ENCODE measurements at places on chromosomes 5 and 9. TPM values are rescaled to one million over a fixed set of nuclear protein-coding genes. Genes with fewer than 3 reads are reported as not detected.

- no peak overlapping the region for H3K27ac ChIP-seq
- no peak overlapping the region for H3K4me3 ChIP-seq
- H3K36me3 ChIP-seq = no peaks in the 10 kb centered on the region
- H3K27me3 ChIP-seq = no peaks in the 10 kb centered on the region
- peaks cover 6% of the 10 kb centered on the region for H3K4me1 ChIP-seq
- no peak for DNase-seq
Observed at GRCh38 chr5:117144086-117144485, 569.5 kb upstream of the SEMA6A start.

DNA sequence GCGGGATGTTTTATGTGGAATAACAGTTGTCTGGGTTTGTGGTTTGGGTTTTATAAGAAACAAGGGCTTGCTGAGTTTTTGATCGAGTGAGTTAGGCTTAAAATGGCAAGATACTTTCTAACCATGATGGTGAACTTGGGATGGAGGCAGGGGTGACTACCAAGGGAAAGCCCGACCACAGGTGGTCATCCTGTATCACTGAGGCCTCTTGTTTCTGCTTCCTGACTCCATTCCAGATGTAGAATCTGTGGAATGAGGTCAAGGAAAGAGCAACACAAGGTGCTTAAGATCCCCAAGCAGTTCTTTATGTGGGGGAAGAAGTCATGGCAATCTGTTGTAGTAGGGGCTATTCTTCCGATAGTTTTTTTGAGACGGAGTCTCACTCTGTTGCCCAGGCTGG lies 122.3 kb downstream of the GOLPH3 start:
- no peak overlapping the region for H3K27ac ChIP-seq
- H3K36me3 ChIP-seq = no peaks in the 10 kb centered on the region
- no peaks in the 10 kb centered on the region for H3K27me3 ChIP-seq

DNA sequence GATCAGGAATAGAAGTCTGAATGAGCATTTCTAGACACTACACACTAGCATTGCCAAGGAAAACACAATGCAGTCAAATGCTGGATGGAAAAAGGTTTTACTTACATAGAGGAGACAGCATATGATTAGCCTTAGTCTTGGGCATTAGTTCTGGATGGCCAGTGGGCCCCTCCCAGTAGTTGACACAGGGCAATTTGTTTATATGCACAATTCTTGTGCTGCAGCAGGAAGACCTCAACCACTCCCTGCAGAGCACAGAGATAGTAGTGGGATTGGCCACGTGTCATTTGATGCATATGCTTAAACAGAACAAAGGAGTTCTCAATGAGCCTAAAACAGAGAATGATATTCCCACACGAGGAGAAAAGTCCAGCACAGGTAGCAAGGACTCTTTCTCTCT lies 1496.2 kb upstream of the CDH6 start:
- no peak overlapping the region for H3K4me3 ChIP-seq
- H3K36me3 ChIP-seq = no peaks in the 10 kb centered on the region
- DNase-seq = no peak
- H3K4me1 ChIP-seq = no peaks in the 10 kb centered on the region

GRCh38 chr9:100111235-100111634 lies 12.2 kb downstream of the INVS start:
- peaks cover 6% of the 10 kb centered on the region for H3K4me1 ChIP-seq
- H3K36me3 ChIP-seq = no peaks in the 10 kb centered on the region
- H3K4me3 ChIP-seq = no peak overlapping the region
- H3K27ac ChIP-seq = no peak overlapping the region

GRCh38 chr9:124017051-124017928 lies 5.7 kb downstream of the LHX2 start:
- peak overlapping the region; percentile 78 for H3K4me3 ChIP-seq
- H3K27me3 ChIP-seq = peaks cover 42% of the 10 kb centered on the region
- DNase-seq = peak; percentile 31
- peaks cover 9% of the 10 kb centered on the region for H3K36me3 ChIP-seq

DNA sequence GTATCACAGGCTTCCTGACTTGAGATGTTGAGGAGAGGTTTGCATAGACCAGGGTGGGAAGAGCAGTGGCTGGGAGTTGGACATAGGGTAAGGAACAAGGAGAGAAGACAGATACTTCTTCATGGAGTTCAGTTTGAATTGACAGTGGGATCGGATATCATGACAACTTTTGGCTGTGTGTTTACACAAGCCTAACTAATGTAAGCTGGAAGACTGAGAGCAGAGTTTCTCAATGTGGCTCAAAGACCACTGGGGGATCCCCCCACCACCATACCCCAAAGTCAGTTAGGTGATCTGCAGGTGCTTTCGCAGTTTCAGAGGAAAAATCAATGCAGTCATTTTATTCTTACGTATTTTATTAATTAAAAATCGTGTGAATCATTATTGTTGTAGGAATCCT lies 125.9 kb downstream of the AOPEP start:
- no peaks in the 10 kb centered on the region for H3K27me3 ChIP-seq
- no peak overlapping the region for H3K27ac ChIP-seq
- peaks cover 4% of the 10 kb centered on the region for H3K36me3 ChIP-seq
- no peaks in the 10 kb centered on the region for H3K4me1 ChIP-seq
- H3K4me3 ChIP-seq = no peak overlapping the region

GRCh38 chr5:42949348-42950115 lies 90.6 kb downstream of the ANXA2R start:
- DNase-seq = no peak
- peaks cover 1% of the 10 kb centered on the region for H3K27me3 ChIP-seq
- no peak overlapping the region for H3K27ac ChIP-seq

GRCh38 chr5:54862036-54862435 lies 123.4 kb downstream of the ESM1 start:
- H3K27me3 ChIP-seq = peaks cover 1% of the 10 kb centered on the region
- no peak overlapping the region for H3K4me3 ChIP-seq
- H3K27ac ChIP-seq = no peak overlapping the region
- H3K4me1 ChIP-seq = peaks cover 2% of the 10 kb centered on the region
- H3K36me3 ChIP-seq = peaks cover 23% of the 10 kb centered on the region
- DNase-seq = no peak

DNA sequence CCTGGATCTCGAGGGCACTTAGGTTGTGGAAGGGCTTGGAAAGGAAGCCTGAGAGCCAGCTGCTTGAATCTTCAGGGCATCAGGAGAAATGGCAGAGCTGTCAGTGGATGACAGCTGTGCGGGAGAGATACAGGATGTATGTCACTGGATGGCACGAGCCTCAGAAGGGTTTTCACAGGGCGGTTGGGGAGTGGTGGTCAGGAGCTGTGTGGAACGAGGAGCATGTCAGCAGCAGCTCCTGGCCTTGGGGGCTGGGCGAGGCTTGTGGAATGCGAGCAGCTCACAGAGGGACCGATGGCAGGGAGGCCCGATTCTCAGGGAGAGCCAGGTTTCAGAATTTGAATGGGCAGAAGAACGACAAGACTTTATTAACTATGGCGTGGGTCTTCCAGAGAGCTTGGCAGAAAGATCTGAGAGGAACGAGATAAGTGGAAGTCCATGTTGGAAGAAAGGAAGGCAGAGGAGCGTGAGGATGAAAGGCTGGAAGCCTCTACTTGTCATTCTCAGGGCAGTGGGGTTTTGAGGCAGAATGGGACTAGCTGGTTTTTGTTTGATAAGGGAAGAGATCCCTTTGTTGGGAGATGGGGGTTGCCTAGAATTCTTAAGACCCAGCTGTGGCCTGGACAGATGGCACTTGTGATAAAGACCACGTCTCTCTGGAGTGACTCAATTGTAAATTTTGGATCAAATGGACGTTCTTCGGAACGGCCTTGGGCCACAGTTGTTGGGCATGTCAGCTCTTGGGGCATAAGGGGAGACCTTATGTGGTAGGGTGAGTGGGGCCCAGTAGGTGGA lies 60.3 kb downstream of the SNX30 start:
- H3K36me3 ChIP-seq = no peaks in the 10 kb centered on the region
- H3K27me3 ChIP-seq = no peaks in the 10 kb centered on the region
- peak; percentile 22 for DNase-seq
- no peak overlapping the region for H3K4me3 ChIP-seq

FOXE1 gene
- not detected for total RNA-seq
